ENCODE measurements at places on chromosomes 2 and 18.

GRCh38 chr2:10471955-10472354 is 23.8 kb upstream of the ODC1 start:
- DNase-seq: no peak

DNA sequence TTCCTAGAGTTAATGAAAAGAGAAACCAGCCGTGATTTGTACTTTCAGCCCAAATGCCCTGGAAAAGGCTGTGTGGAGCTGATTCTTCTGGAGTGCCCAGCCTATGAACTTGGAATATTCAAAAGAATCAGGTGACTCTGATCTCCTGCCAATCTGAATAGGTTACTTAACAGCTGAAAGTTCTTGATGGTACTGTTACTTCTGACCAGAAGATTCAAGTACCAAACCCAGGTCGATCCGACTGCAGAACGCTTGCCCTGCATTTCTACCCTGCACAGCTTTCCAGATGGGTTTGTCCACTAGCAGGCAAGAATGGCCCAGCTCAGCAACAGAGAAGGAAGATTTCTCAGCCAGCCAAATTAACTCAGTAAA is 430.4 kb downstream of the PID1 start:
- DNase-seq: no peak

- no peak for DNase-seq
Observed at GRCh38 chr2:1561259-1561658, 148.0 kb downstream of the TPO start.

GRCh38 chr2:23401427-23402204 is 16.6 kb downstream of the KLHL29 start:
- no peak for DNase-seq

DNA sequence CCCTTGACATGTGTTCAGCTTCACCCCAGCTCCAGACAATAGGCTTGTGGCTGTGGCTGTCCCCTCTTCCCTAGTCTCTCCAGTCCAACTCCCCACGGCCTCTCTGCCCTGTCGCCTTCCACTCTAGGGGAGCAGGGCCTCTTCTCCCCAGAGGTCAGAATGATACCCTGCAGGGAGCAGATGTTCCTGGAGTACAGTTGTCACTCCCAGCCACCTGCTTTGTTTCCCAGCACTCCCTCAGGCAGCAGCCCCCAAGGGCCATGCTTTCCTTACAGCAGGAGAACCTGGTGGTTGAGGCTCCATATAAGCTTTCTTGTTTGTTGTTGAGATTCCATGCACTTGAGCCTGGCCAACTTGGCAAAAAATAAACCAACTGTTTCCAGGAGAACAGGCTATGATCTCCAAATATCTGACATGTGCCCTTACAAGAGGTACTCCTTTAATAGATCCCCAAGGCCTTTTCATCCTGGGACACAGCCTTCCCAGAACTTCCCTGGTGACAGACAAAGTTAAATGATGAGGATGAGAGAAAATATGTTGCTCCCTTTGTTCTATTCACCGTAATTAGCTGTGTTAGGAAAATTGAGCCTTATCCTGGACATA is 45.1 kb downstream of the DPYSL5 start:
- no peak for DNase-seq
